ENCODE measurements at places on chromosomes 1 and 21.

- no peak for DNase-seq
Observed at GRCh38 chr1:243465738-243466137, 209.9 kb downstream of the SDCCAG8 start.

DNA sequence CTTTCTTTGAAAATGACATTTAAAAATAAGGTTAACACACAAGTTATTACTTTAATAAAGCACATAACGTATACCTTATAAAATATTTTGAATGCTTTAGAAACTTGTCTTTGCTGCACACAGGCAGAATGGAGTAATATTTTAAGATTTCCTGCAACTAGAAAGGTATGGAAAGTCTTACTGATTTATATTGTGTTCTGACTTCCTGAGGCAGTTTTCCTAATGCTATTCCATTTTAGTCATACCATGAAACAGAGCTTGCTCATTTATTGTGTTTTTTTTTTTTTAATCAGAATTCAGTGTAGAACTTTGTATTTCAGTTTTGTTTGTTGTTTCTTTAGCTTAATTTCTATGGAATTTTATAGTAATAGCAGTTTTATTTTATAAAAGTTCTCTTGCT is 60.9 kb upstream of the S1PR1 start:
- DNase-seq = no peak

DNA sequence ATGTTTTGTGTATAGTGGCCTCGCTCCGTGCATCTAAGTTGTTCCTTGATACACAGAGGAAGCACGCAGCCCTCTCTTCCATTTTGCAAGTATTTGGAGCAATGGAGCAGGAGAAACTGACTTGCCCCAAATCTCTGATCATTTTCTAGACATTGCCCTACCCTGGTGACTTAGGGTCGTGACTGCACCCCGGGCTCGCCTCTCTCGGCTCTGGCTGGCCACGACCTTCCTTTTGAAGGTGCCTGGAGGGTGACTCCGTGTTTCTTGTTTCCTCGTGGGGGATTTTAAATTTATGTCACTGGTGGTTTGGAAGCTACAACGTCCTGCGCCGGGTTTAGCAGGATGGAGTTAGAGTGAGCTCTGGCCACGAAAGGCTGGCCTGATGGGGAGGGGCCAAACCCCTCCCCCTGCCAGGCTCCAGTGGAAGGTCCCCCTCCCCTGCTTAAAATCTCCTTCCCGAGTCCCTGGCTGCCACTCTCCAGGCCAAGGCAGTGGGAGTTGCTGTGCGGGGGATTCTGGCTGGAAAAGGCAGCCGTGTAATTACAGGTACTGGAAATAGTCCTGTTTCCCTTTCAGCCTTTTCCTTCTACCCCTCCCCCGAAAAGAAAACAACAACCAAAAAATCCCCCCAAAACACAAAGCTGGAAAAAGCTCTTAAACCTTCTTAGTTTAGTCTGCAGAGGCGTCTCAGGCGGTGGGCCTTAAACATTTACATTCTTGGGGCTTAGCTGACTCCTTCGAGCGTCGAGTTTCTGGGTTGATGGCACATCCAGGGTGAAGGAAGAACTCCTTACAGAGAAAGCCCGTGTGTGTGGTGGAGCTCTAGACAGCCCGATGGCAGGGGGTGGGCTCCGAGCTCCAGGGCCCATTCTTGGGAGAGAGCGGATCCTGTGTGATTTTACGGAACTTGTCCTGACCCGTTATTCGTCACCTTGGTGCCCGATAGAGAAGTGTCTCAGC is 28.1 kb downstream of the SPSB1 start:
- DNase-seq = no peak

DNA sequence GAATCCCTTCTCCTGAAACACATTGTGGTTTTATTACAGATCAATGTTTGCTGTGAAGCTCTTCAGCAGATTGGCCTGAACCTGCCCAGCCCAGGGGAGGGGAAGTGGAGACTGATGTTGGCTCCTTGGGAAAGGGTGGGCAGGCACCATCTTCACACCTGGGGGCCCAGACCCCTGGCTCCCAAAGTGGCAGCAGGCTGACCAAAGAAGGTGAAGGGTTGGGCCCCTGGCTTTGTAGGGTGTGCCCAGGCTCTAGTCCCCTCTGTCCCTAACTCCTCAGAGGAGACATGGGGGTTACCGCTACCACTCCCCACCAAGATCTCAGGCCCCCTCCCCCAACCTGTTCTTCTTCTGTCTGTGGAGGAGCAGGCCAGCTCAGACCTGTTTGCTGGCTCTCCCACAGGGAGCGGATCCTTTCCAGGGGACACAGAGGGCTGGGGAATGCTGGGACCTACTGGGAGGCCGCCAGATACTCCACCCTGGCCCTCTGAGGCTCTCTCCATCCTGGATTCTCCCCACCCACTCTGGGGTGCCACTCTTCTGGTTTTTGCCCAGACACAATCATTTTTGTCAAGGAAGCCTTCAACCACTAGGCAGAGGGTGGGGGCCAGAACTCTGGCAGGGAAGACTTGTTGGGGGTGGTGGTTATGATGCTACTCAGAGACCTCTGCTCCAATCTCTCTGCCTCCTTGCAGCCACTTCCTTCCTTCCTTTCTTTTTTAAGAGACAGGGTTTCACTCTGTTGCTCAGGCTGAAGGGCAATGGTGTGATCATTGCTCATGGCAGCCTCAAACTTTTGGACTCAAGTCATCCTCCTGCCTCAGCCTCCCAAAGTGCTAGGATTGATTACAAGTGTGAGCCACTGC is 5.0 kb upstream of the EFNA3 start:
- DNase-seq = no peak

- no peak for DNase-seq
Observed at GRCh38 chr1:161073474-161074121, 3.9 kb upstream of the ARHGAP30 start.

- no peak for DNase-seq
Observed at GRCh38 chr1:167533851-167534300, 15.5 kb upstream of the CD247 start.
